ENCODE measurements at places on chromosomes 16 and 17. TPM values are rescaled to one million over a fixed set of nuclear protein-coding genes. Genes with fewer than 3 reads are reported as not detected.
A peak's percentile ranks its signal among the peaks of the same experiment; 100 is the strongest.

The KRT12 gene
- not detected for total RNA-seq

The GP1BA gene
- total RNA-seq, result not detected

The ZP2 gene
- total RNA-seq, result not detected

The NPIPA5 gene
- total RNA-seq, result 0.50 TPM

The C16orf54 gene
- total RNA-seq, result 0.53 TPM

The BAHCC1 gene
- 8.0 TPM for total RNA-seq

The AXIN1 gene
- 8.5 TPM for total RNA-seq

DNA sequence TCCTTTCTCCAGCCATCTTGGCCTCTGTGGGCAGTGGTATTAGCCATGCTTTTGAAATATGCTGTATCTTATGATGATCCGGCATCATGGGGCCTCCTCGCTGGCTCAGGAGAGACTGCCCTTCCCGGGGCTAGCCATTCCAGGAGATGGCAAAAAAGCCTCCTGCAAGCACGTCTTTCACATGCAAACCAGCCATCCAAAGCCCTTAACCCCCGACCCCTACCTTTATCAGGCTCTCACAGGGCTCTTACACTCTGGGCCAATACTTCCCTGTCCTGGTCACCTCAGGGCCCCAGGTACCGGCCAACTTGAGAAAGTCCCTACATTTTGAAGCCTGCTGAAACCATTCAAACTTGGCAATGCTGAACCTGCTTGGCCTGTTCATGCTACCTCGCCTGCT is 36.4 kb downstream of the MYH13 start:
- DNase-seq, result no peak

DNA sequence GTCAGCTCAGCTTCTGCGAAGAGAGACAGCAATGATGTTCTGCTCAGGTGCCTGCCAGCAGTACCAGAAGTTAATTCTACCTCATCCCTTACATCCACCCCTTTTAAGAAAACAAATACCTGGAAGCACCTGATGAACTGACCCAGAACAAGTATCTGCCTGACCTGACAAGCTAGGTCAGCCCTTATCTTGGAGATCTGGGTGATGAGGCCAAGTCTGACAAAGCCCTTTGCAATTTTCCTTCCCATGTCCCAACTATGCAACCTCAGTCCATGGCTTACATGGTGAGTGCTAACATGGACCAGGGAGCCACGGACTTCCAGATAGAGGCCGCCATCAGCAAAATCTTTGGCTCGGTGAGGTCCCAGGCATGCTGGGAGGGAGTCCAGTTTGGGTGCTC is 3.6 kb downstream of the ACADVL start:
- DNase-seq, result no peak

DNA sequence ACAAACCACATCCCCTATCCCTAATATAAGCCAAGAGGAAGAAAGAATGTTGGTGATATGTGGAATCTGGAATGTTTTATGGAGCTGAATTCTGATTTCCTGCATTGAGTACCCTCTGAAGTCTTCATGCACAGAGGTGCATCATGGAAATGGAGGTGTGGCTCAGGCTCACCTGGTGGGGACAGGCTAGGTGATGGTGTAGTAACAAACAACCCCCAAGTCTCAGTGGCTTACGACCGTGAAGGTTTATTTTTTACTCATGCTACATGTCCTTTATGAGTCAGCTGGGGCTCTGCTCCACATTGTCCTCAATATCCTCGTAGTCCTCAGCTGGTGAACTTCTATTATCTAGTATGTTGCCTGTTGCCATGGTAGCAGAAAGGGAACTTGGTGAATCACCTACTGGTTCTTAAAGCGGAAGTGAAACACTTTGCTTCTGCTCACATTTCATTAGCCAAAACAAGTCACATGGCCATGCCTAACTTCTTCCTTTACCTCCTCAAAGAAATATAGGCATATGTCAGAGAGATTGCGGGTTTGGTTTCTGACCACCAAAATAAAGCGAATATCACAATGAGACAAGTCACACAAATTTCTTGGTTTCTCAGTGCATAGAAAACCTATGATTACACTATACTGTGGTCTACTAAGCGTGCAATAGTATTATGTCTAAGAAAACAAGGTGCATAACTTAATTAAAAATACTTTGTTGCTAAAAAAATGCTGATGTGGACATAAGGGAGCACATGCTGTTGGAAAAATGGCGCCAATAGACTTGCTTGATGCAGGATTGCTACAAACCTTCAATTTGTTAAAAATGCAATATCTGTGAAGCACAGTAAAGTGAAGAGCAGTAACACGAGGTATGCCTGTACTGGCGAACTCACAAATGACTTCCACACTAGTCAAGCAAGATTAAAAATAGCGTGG is at the start of gene PMFBP1:
Gene PMFBP1, minus strand, starts transcription at position 51 of the 930 bp plus-strand sequence. CDS start 947 bp downstream, outside the sequence.
- DNase-seq, result no peak

DNA sequence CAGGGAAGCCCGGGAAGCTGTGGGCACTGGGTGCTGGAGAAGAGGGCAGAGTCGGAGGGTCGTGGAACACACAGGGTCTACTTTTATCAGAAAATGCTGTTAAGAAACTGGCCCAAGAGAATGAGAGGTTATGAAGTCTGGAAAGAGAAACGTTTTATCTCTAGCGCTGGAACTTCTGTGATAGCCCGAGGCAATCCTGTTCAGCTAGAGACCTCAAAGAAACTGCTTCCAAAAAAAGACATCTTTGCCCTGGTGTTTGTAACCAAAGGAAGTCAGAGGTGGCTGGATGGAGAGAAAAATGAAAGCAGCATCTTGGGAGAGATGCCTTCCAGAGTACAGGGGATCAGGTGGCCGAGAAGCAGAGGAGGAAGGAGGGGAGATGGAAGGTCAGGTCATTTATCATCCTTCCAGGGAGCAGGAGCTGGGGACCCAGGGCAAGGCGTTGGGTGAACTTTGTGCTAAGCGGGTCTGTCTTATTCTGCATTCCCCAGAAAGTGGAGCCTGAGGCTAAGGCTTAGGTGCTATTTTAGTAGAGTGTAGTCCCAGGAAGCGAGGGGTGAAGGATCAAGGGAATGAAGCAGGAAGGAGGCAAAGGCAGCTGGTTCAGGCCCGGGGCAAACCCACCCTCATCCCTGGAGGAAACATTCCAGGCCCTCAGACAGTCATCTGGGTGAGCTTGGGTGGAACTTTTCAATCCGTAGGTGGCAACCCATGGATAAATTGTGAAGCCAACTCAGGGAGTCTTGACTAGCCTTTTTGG is 66.5 kb downstream of the MGAT5B start:
- DNase-seq, result no peak

DNA sequence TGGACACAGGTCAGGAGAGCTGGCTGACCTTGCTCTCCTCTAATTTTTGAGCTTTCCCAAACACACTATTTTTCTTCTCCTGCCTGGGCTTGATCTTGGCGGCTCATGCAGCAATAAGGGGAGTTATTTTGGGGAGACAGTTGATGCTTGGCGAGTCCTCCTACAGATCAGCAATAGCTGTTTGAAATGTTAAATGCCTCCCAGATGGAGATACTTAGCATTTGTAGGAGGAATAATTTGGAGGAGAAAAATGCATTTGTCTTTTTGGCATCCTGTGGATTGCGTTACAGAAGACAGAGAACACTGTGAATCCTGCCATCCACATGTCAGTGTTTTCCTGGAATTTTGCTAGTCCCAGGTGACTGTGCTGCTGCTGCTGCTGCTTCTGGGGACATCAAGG is 328.0 kb upstream of the XYLT1 start:
- no peak for DNase-seq

DNA sequence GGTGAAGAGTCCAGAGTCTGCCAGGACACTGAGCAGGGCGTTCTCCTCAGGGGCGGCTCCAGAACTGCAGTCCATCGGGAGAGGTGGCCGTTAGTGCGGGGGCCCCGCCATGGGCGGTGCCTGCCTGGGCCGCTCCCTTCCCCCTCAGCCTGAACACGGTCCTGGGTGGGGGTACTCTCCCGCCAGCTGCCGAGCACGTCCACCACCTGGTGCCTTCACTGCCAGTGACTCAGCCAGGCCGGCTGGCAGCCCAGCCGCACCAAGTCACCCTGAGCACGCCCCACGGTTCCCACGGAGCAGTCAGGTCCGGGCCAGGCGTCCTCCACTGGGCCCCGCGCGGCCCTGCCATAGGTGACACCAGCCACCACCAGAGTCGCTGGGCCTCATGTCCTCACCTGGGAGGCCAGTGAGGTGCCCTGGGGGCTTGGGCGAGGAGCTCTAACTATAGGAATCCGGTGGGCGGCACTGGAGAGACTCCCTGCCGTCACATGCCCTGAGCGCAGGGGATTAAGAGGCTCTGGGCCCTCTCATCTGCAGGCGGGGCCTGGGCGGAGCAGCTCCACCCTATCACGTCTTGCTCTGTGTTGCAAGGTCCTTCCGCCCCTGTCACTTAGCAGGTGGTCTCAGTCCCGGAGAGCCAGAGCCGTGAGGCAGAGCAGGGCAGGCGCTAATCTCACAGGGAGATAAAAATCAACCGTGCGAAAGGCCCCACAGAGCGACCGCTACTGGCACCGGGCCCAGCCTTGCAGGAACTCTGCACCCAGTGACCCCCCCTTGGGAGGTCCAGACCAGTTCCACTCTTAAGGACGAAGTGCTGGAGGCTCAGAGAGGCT is 14.3 kb downstream of the PIEZO1 start:
- no peak for DNase-seq

GRCh38 chr16:48393485-48394354 is 8.5 kb upstream of the SIAH1 start:
- DNase-seq, result peak; percentile 40

- DNase-seq, result no peak
Measured at GRCh38 chr17:56815711-56816110, 18.0 kb downstream of the C17orf67 start.

DNA sequence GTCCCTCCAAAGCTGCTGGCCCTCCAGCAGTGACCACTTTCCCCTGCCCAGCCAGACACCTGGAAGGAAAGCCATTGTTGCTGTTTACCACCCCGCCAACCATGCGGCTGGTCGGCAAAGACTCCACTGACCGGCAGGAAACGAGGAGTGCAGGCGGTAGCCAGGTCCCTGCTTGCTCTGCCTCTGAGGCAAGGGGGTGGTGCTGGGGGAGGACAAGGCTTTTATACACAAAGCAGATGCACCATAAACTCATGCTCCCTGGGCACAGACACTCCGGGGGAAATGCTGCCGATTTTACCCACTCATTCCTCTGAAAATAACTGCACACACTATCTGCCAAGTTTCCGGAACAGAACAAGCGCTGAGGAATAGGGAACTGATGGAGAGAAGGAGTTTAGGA is 62.8 kb upstream of the GRIN2A start:
- no peak for DNase-seq

GRCh38 chr16:58509256-58510096 is 5.8 kb upstream of the SETD6 start:
- DNase-seq, result peak; percentile 31

GRCh38 chr17:70172923-70173322 is 3.6 kb downstream of the KCNJ2 start:
- no peak for DNase-seq

- DNase-seq, result no peak
Measured at GRCh38 chr16:5634666-5635180, 537.1 kb upstream of the EEF2KMT start.

DNA sequence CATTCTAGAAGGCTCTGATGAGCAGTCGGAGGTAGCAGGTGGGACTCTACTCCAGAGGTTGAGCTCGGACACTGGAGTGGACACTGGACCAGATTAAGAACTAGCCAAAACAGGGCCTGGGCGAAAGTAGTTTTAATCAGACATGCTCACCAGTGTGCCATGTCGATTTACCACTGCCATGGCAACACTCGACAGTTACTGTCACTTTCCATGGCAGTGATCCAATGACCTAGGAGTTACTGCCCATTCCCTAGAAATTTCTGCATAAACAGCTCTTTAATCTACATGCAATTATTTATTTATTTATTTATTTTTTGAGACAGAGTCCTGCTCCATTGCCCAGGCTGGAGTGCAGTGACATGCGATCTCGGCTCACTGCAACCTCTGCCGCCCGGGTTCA is 7.2 kb upstream of the METTL9 start:
- DNase-seq, result no peak

DNA sequence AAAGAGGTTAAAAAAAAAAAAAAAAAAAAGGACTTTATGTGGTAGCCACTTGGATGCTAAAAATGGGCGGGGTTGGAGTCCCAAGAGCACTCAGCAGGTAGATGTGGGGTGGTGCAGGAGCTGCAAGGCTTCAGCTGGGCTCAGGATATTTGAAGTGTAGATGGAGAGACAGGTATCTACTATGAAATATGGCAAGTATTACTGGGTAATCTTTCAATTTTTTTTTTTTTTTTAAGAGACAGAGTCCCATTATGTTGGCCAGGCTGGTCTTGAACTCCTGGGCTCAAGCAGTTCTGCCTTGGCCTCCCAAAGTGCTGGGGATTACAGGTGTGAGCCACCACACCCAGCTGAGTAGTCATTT is 7.6 kb downstream of the TUFM start:
- DNase-seq, result no peak

- DNase-seq, result peak; percentile 79
Measured at GRCh38 chr17:78925234-78925633, at the start of gene TIMP2. TIMP2 (minus strand) TSS chr17:78925387; CDS start chr17:78925088, 299 bp downstream.

- no peak for DNase-seq
Measured at GRCh38 chr17:80792373-80792781, 199.3 kb upstream of the CHMP6 start.

DNA sequence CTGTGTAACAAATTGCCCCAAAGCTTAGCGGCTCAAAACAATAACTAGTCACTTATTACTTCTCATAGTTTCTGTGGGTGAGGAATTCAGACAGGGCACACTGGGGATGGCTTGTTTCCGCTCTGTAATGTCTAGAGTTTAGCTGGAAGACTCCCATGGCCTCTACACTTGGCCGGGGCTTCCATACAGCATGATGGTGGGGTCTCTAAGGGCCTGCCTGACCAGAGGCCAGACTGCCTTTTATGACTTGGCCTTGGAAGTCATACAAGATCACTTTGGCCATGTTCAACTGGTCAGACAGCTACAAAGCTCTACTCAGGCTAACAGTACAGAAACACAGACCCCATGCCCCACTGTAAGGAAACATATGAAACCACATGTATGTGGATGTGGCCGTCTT is 8.2 kb downstream of the GLP2R start:
- DNase-seq, result no peak

- peak; percentile 60 for DNase-seq
Measured at GRCh38 chr17:4901648-4902344, 1.1 kb downstream of the CHRNE start.

- DNase-seq, result peak; percentile 96
Measured at GRCh38 chr17:76252040-76252954, 12.0 kb upstream of the RNF157 start.

- no peak for DNase-seq
Measured at GRCh38 chr16:86359571-86359970, 150.8 kb upstream of the FOXF1 start.

DNA sequence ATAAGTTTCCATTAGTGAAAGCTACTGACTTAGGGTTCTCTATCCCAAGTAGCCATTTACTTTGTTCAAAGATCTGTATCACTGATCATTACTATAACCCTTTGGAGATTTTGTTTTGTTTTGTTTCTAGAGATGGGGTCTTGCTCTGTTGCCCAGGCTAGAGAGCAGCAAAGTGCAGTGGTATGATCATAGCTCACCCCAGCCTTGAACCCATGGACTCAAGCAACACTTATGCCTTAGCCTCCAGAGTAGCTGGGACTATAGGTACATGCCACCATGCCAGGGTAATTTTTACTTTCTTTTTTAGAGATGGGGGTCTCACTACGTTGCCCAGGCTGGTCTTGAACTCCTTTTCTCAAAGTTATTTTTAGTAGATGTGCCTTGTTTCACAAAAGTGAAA is 154.7 kb downstream of the KCNJ2 start:
- DNase-seq, result no peak

GRCh38 chr16:81553814-81554675 is 109.4 kb downstream of the CMIP start:
- no peak for DNase-seq
